ENCODE measurements at places on chromosomes 11 and 22. TPM values are rescaled to one million over a fixed set of nuclear protein-coding genes. Genes with fewer than 3 reads are reported as not detected.

Gene DDIAS
- polyA plus RNA-seq: 8.3 TPM

Gene MB
- polyA plus RNA-seq: not detected

Gene CCDC15
- 3.7 TPM for polyA plus RNA-seq

Gene C22orf42
- not detected for polyA plus RNA-seq

Gene ANO1
- 15.4 TPM for polyA plus RNA-seq

Gene SCN2B
- polyA plus RNA-seq: 4.2 TPM

Gene TIMP3
- 166 TPM for polyA plus RNA-seq

Gene LRFN4
- polyA plus RNA-seq: 13.1 TPM

Gene NXPE1
- polyA plus RNA-seq: not detected

Gene CELF1
- 98.4 TPM for polyA plus RNA-seq

Gene APOL6
- polyA plus RNA-seq: 4.1 TPM

Gene ALKBH3
- 33.7 TPM for polyA plus RNA-seq

Gene GGTLC3
- not detected for polyA plus RNA-seq

Gene CD6
- polyA plus RNA-seq: 0.50 TPM

Gene CRYBB3
- polyA plus RNA-seq: not detected

Gene HTR3B
- 0.32 TPM for polyA plus RNA-seq

Gene OR52N4
- polyA plus RNA-seq: not detected

Gene ESAM
- 67.8 TPM for polyA plus RNA-seq

Gene LYVE1
- 147 TPM for polyA plus RNA-seq

Gene OOSP2
- not detected for polyA plus RNA-seq

Gene PRR33
- 0.04 TPM for polyA plus RNA-seq
